ENCODE measurements at places on chromosomes 1 and 21.
A peak's percentile ranks its signal among the peaks of the same experiment; 100 is the strongest.

DNA sequence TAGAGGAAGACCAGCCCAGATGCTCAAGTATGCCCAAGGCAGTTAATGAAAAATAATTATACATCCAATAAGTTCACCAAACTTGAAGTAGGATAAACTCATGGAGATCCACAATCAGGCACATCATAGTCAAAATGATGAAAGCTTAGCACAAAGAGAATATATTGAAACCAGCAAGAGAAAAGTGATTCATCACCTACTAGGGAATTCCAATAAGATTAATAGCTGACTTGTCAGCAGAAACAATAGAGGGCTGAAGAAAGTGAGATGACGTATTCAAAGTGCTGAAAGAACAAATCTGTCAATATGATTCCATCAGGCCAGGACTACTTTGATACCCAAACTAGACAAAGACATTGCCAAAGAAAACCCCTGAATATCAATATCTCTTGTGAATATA lies 251.7 kb upstream of the BEND5 start:
- DNase-seq: no peak

- DNase-seq: no peak
Observed at GRCh38 chr21:25400427-25400826, 206.9 kb downstream of the MRPL39 start.

- no peak for DNase-seq
Observed at GRCh38 chr1:203187304-203187685, 791 bp upstream of the CHI3L1 start.

DNA sequence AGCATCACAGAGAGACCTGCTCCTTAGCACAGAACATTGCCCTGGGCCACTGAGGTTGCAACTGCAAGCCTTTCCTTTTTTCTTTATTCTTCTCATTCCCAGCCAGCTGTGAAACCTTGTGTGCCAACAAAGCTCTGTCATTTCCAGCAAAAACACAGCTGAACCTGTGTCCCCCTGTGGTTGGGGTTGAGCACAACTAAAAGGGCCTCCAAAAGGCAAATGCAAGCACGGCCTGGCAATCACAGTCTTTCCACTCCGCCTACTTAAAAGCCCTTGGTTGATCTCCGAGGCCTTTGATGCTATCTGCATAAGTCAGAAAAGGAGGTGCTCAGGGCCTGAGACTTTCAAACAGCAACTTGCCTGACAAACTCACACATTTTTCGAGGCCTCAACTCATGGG lies 32.7 kb downstream of the SUSD4 start:
- no peak for DNase-seq

DNA sequence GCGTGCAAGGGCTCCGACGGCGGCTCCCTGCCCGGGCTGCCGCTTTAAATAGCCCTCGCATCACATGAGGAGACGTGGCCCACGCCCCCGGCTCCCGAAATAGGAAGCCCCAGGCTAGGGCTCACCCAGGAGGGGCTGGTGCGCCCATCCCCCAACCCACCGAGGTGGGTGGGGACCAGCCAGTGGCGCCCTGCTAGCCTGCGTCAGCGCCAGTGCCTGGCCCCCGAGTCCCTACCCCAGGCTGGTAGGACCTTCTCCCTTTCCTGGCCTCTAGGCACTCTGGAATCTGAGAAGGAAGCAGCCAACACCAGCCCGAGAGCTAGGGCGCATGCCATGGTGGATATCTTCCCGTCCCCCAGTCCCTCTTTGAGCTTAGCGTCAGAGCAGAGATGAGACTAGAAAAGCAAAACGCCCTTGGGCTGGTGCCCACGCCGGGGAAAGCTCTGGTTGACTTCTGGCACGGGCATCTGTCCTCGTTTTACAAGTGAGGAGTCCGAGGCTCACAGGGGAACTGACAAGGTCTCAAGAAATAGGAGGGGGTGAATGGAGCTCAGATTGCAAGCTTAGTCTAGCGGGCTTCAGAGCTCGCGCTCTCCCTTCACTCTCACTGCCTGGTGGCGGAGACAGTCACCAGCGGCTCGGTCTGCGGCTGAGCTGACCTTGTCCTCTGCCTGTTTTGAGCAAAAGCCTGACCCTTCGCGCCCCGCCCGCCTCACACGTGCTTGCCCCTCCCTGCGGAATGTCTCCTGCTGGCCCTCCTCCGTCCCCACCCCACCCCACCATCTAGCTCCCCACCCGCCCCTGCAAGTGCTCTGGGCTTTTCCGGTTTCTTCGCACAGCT lies at the start of gene FABP3:
Gene FABP3 (minus strand): TSS at position 21 of the 841 bp plus-strand sequence. CDS start 62 bp downstream, outside the sequence.
- no peak for DNase-seq

- no peak for DNase-seq
Observed at GRCh38 chr1:55276671-55277376, 61.7 kb upstream of the USP24 start.

DNA sequence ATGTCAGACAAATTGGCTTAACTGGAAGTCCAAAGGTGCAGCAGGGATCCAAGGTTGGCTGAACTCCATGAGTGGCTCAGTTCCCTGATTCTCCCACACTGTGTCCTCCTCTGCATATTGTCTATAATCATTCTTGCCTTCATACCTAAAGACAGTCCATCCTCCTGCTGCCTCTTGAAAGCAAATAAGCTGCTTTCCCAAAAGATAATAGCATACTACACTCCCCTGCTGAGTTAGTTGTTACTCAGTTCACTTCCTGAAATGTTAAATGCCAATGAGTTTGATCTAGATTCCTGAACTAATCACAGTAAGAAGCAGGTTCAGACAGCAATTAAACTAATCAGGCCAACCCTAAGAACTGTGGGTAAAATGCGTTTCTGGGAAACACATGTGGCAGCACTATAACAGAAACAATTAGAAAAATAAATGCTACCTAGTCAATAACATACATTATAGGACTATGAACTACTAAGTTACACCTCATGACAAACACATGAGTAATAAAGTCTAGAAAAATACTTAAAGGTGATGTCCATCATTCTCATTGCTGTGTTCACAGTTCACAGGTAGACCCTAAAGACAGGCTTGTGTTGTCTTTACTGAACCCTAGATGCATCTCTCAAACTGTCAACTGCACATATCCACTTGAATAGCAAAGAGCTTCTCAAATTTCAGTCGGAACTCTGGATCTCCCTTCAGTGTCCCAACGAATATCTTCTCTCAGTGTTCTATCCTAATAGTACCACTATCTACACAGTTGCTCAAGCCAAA lies 50.8 kb upstream of the BOLA1 start:
- DNase-seq: no peak

DNA sequence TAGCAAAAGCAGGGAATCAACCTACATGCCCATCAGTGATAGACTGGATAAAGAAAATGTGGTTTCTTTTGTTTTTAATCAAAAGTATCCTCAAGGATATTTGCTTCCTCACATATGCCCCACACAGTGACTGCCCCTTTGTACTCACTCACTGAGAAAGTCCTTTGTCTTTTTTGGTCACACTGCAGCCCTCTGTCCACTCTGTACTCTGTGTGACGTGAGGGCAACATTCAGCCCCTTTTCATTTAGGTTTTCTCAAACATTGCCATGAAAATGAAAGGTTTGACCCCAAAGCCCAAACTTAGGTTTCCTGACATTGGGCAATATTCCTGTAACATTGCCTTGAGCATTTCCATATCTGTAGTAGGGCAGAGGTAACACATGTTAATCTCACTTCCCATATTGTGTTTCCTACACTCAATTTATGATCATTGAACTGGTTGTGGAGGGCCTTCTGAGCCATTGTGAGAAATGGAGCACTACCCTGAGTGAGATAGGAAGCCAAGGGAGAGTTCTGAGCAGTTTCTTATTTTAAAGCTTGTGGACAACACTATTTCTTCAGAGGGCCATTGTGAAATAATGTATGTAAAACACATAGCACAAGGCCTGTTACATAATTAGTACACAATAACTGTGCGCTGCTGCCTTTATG lies 501.9 kb upstream of the C1orf87 start:
- no peak for DNase-seq

DNA sequence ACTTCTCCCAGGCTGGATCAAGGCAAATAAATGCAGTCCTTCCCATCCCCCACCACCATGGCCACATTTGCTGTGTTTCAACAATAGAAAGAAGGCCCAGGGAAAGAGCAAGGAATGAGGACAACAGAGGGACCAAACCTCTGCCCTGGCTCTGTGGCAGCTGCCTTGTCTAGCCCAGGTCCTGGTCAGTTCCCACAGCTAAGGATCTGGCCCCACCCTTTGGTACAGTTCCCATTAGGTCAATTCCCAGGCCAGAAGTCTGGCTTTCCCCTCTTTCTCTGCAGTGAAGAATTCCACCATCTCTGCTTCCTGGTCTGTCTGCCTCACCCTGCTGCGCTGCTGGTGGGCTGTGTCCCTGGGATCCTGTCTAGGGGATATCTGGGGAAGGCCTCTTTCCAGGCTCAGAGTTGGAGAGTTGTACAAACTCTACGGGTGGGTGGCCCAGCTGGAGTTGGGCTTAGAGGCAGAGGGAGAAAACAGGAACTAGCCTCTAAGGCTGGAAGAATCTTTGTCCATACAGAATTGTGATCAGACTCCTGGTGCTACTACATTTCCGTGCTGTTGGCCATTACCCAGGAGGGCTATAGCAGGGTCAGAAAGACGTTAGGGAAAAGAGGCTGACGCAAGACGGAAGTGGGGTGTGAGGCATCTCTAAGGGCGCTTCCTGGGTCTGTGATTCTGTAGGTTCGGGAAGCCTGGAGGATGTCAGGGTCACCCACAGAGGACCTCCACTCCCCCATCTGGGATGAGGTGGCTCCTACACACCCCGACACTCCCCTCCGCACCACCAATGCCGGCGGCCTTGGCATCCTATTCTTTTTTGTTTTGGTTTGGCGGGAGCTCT lies 953 bp upstream of the NDUFS2 start:
- DNase-seq: no peak

DNA sequence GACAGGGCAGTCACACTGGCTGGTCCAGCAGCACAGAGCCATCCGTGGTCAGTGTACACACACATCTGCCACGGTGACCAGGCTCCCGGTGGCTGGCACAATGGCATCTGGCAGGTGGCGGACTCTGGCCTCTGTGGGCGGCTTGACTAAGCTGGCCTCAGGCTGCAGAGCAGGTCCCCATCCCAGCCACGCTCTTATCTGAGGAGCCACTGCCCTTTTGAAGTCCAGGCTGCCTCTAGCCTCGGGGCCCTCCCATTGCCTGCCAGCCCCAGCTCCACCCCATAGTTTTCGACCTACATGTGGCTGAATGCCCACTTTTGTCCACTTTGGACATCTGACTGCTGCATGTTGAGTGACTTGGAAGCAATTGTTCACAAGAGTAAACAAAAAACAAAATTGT lies 29.9 kb upstream of the EDN2 start:
- no peak for DNase-seq

GRCh38 chr21:33124889-33125288 lies 54.9 kb downstream of the OLIG1 start:
- DNase-seq: no peak

- no peak for DNase-seq
Observed at GRCh38 chr1:45730075-45730779, 20.2 kb downstream of the IPP start.

- DNase-seq: no peak
Observed at GRCh38 chr1:16171314-16172151, 15.7 kb upstream of the EPHA2 start.

GRCh38 chr1:77316966-77317365 lies 35.1 kb downstream of the AK5 start:
- no peak for DNase-seq

GRCh38 chr1:166470441-166470840 lies 303.6 kb upstream of the FAM78B start:
- no peak for DNase-seq

- no peak for DNase-seq
Observed at GRCh38 chr1:7752512-7753417, 18.3 kb upstream of the VAMP3 start.

DNA sequence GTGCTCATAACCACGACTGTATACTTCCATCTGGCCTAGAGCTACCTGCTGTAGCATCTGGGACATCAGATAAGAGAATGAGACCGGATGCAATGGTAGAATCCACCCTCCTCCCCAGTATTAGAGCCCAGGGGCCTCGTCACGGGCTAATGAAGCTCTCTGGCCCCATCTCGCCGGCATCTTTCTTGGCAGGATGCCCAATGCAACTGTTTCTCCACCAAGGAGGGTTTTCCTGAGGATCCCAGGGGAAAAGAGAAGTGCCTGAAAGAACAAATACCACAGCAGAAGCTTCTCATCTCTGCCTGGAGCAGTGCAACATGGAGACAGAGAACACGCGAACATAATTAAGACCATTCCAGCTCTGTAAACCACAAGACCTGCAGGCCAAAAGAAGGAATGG lies 80.0 kb downstream of the VWA5B1 start:
- no peak for DNase-seq

- peak; percentile 21 for DNase-seq
Observed at GRCh38 chr1:173475564-173476196, 1.5 kb upstream of the PRDX6 start.

DNA sequence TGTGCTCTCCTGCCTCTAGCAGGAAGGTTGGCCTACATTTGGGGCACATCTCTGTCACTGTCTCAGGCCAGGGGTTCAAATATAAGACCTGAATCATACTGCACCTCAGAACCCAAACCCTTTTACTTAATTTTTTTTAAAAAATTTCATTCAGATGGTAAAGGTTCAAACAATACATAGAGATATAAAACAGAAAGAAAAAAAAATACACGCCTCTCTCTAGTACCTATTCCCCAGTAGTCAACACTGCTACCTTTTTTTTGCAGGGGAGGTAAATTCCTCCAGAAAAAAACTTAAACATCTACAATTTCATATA lies 32.9 kb downstream of the MAPKAPK2 start:
- DNase-seq: no peak

- DNase-seq: no peak
Observed at GRCh38 chr1:100360790-100361510, 8.6 kb downstream of the CDC14A start.

- no peak for DNase-seq
Observed at GRCh38 chr1:245166471-245166885, 11.7 kb downstream of the KIF26B start.

- DNase-seq: no peak
Observed at GRCh38 chr1:19411612-19412011, 73.7 kb downstream of the CAPZB start.

GRCh38 chr1:243254233-243254926 lies 701 bp downstream of the CEP170 start:
- no peak for DNase-seq

GRCh38 chr1:113677250-113678158 lies 81.8 kb downstream of the PHTF1 start:
- DNase-seq: no peak

DNA sequence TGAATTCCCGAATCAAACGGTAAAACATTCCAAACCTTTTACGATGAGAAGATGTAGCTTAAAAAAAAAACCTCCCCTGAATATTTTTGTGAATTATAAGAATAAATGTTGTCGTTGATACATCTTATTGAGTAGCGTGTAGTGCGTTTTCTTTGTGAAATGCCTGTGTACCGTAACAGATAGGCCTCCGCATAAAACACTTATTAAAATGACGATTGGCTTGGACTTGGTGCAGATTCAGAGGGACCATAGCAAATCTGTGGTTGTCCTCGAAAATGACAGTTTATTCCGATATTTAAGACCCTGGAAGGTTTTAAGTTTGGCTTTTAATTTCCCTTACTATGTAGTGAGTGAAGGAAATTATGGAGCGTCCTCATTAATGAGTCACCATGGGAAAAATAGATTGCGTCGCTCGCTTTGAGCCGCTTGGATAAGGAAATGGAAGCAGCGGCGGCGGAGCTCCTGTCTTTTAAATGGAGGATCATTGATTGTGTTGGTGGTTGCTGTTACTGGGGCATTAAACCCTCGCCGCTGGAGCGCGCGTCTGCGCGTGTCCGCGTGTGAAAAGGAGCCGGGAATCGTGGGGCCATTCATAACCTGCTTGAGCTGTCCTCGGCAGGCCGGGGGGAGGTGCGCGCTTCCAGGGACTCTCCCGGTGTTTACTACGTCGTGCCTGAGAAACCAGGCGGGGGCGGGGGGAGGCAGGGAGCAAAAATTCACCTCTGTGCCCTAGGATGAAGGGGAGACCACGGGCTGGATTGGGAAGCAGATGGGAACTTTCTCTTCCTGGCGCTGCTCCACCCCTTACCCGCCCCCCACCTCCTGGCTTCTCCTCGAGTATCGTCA lies 1.6 kb downstream of the SPEN start:
- peak; percentile 36 for DNase-seq

Data from keratinocyte (primary cell).